Activated CD4-positive, alpha-beta T cell treated with anti-CD3 and anti-CD28 coated beads for 24 hours (primary cell): ENCODE measurements at places on chromosomes 13 and 19.

DNA sequence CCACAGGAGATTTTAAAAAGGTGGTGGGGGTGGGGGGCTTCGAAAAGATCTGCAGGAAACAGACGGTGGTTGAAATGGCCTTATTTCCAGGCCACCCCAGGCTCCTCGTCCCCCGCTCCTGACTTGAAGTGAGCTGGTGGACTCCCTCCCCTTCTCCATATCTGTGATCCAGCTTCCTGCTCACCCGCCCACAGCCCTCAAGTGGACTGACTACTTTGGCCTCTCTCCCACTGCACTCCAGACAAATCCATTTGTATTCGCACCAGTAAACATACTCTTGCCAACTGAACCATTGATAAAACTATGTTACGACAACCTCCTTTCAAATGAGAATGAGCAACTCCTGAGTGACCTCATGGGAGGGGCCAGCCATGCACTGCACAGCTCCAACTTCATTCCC is 259.5 kb downstream of the COL4A1 start:
- DNase-seq = no peak

- DNase-seq = no peak
Measured at GRCh38 chr13:46296921-46297320, 85.2 kb downstream of the LRRC63 start.

- DNase-seq = no peak
Measured at GRCh38 chr13:42388326-42388725, 116.4 kb downstream of the AKAP11 start.

GRCh38 chr13:40496035-40496810 is 170.2 kb downstream of the FOXO1 start:
- no peak for DNase-seq

DNA sequence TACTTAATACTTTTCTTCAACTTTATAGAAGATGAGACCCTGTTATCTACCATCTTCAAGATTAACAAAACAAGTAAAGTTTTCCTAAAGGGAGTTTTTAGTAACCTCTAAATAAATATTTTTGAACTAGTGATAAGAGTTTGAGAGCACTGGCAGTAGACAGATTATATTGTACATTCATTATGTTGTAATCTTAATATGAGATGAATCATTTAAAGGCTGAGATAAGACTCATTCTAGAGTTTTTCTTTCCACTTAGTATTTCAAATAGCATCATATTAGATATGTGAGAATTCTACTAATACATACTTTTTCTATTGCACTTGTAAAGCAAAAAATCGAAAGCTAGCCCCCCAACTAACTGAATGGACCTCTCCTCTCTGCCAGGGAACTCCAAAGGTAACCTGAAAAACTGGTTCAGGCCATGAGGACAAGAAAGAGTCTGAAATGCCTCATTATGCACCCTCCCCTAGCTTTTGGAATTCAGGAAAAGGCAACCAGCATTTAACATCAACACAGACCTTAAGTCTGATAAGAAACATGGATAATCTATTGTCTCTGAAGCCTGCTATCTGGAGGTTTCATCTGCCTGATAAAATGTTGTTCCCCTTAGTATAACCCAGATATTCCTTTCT is 875.4 kb upstream of the SLC10A2 start:
- DNase-seq = no peak

DNA sequence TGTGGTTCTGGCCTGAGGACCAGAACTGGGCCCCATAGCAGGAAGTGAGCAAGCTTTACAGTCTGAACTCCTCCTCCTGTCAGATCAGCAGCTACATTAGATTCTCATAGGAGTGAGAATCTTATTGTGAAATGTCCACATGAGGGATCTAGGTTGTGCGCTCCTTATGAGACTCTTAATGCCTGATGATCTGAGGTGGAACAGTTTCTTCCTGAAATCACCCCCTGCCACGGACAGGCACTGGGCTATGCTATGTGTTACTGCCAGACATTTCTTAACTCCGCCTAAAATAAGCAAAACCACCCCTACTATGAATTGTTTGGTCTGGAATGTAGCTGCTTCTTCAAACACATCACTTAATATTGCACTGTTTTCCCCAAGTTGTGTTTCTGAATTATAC is 4.6 kb downstream of the FBXL3 start:
- no peak for DNase-seq

- no peak for DNase-seq
Measured at GRCh38 chr13:105816994-105817393, 718.5 kb downstream of the EFNB2 start.

DNA sequence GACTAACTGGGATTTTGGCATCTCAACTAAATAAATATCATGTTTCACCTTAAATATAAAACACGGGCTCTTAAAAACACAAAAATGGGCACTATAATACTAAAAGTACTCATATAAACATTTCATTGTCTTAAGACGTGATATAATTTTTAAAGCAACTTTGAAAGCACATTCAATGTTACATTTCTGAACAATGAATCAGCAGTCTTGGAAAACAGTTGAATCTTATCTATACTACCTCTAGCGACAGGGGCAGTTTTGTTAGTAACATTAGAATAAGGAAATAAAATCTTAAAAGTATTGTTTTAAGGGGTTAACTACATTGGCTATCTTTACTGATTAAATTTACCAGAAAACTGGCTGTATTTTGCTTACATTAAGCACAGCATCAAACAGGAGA is 156.9 kb downstream of the UGGT2 start:
- no peak for DNase-seq

DNA sequence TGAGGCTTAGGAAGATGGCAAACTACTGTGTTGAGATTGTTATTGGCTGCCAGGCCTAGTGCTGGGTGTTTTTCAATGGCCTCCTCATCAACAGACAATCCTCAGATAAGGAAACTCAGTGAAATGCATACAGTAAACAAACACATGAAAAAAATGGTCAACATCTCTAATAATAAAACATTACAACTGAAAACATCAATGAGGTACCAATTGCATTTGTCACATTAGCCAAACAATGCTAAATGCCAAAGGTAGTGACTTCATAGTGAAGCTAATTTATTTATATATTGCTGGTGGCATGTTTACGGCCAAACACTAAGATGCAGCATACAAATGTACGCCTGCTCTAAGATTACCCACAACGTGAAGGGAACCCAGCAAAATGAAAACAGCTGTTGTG is 224.0 kb upstream of the UBL3 start:
- DNase-seq = no peak

GRCh38 chr13:23797276-23797903 is 91.8 kb downstream of the MIPEP start:
- DNase-seq = no peak

GRCh38 chr13:112852392-112852791 is 116.6 kb upstream of the MCF2L start:
- no peak for DNase-seq

- no peak for DNase-seq
Measured at GRCh38 chr13:24124789-24125476, 35.6 kb upstream of the SPATA13 start.

GRCh38 chr13:107743983-107744382 is 471.4 kb downstream of the LIG4 start:
- DNase-seq = no peak

GRCh38 chr19:35045667-35046300 is 4.3 kb downstream of the HPN start:
- no peak for DNase-seq

DNA sequence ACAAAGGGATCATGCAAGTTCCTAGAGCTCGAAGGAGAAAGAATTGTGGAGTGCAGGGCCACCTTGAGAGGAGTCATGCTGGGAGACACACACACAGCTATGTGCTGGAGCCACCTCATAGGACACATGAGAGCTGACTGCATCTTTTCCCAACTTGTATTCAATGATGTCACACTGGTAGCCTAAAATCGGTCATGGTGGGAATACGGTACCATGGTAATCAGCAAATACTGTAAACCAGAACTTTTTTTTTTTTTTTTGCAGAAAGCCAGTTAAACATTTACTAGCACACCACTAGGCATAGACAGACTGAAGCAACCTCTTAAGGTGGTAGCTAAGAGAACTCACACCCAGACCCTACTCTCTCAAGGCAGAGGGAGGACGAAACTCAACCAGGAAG is 47.0 kb upstream of the INTS6 start:
- DNase-seq = no peak

GRCh38 chr13:95754069-95754468 is 77.1 kb downstream of the DNAJC3 start:
- DNase-seq = no peak

DNA sequence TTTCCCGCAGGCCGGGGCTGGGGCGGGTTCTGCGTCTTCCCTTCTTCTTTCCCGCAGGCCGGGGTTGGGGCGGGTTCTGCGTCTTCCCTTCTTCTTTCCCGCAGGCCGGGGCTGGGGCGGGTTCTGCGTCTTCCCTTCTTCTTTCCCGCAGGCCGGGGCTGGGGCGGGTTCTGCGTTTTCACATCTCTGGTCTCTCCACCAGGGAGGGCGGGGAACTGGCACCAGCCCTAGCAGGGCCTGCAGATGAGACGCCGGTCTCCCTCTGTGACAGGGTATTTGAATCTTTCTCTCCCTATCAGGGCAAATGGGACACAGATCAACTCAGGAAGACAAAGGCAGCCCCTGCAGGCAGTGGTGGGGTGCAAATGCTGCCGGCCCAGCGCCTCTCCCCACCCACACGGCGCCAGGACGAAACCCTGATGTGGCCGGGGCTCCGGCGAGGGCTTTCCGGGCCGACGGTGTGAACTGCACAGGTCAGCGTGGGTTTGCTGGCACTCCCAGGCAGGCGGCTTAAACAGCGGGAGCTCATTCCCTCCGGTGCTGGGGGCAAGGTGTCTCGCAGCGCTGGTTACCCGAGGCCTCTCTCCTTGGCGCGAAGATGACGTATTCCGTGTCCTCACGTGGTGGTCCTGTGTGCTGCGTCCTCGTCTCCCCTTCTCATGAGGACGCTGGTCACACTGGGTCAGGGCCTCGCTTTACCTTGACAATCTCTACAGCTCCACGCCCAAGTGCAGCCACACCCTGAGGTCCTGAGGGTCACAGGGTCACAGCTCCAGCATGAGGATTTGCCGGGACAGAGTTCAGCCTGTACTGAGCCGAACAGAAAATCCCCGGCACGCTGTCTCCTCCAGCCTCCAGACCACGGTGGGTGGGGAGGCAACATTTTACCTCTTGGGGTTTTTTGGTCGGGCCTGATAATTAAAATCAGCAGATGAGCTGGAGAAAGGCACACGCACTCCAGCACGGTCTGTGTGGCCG is 717 bp upstream of the C13orf46 start:
- no peak for DNase-seq

DNA sequence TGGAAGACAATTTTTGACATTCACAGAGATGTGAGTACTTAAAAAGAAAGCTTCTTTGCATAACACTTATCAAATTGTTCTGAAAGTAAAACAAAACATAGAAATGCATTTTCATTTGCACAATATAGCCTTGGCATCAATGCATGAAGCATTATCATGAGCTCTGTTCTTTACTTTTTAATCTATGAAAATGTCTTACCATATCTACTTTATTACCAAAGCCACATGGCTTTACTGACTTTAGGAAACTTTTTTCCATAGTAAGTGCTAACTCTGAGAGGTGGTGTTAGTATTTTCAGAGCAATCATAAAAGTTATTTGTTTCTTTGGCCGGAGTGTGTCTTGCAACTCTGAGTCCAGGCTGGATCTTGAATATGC is 10.5 kb downstream of the TNFRSF19 start:
- no peak for DNase-seq

DNA sequence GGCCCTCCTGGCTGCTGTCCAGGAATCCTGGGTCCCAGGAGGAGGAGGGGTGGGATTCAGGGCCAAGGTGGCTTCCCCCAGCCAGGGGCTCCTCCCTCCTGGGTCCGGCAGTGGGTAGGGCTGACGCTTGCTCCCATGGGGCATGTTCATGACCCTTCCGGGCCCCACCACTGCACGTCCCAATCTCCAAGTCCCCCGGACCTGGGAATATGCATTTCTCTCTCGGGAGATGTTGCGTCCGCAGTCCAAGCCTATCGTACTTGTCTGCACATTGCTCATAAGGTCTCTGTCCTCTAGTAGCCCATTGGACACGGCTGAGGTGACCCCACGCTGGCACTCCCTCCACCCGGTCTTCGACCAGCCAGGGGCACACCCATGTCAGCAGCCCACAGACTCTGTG is 192.3 kb downstream of the TEX29 start:
- no peak for DNase-seq

DNA sequence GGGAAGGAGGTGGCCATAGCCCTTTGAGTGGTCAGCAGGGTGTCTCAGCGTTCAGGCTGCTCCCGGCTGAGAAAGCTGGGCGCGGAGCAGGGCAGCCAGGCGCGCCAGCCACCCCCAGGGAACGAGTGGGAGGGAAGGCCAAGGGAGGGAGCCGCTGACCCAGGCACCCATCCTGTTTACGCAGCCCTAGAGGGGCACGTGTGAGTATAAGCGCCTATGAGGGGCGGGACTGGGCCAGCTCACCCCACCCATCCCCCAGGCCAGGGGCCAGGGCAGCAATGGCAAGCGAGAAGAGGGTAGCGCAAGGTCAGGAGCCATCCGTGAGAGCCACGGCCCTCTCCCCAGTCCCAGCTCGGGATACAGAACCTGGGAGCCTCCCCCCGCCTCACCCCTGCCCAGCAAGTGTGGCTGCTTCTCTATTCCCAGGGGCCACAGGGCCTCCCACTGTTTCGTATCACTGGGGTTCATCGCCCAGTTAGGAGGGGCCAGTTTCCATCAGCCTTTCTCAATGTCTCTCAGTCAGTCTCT is 897 bp upstream of the DMKN start:
- no peak for DNase-seq

GRCh38 chr19:1296575-1297271 is 11.1 kb downstream of the EFNA2 start:
- DNase-seq = no peak

GRCh38 chr13:112727581-112727980 is 37.7 kb downstream of the ATP11A start:
- no peak for DNase-seq

DNA sequence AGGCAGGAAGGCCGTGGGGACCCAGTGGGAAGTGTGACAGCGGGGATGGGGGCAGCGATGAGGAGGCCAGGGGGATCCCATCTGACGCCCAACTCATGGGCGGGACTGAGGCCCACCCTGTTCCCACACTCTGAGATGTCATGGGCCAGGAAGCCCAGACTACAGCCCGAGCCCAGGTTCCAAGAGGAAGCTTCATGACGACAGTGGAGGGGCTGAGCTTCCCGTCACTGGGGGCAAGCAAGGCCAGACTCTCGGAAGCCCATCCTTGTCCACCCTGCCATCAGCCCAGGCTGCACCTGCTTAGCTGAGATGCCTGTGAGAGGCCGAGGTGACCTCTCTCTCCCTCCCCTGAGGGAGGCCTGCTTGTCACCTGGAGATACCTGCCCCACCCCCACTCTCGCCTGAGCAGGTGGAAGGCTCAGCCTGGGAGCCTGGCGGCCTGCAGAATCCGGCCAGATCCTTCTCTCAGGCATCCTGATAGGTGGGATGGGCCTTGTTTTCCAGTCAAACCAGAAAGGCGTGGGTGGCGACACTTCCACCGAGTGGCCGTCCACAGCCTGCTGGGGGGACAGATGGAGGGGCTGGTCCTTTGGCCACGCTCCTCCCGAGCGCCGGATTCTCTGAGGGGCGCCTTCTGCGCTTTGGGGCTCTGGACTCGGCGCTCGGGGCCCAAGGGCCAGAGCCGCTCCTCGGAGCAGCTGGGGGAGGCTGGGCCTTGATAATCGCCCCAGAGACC is 4.8 kb downstream of the ZBTB7A start:
- no peak for DNase-seq
